ENCODE measurements at places on chromosomes 7 and 10.

DNA sequence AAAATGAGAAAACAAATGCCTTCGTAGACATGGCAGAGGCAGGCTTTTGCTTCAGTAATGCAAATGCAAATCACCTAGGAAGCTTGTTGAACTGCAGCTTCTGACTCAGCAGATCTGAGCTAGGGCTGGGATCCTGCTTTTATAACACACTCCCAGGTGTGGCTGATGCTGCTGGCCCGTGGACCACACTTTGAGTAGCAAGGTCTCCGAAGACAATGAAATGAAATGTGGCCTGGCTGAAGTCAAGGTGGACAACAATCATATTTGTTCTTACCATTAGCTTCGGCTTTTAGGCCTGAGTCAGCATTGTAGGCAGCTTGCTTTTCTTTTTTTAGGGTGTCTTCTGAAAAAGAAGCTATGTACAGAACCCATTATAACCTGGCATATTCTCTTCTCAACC is 26.3 kb downstream of the COL17A1 start:
- DNase-seq = no peak

DNA sequence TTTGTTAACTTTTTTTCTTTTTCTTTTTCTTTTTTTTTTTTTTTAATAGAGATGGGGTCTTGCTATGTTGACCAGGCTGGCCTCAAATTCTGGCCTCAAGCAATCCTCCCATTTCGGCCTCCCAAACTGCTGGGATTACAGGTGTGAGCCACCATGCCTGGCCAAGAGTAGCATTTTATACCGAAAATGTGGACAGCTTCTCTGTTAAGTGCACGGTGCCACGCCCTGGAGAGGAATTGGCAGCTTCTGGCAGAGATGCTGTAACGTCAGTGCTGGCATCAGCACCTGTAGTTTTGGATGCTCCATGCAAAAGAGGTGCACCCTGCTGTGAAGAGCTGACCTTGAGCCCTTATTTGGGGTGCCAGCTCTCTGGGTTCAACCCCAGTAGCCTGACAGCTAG is 18.2 kb downstream of the IL15RA start:
- DNase-seq = no peak

DNA sequence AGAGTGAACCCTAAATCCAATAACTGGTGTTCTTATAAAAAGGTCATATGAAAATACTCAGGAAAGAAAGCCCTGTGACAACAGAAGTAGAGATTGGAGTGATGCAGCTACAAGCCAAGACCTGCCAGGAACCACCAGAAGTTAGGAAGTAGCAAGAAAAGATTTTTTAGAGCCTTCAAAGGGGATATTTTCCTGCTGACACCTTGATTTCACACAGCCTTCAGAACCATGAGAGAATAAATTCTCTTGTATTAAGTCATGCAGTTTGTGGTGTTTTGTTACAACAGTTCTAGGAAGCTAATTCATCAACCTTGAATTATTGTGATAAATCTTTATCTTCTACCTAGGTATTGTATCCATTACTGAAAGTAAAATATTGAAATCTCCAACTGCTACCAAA is 81.0 kb downstream of the HYCC1 start:
- no peak for DNase-seq

DNA sequence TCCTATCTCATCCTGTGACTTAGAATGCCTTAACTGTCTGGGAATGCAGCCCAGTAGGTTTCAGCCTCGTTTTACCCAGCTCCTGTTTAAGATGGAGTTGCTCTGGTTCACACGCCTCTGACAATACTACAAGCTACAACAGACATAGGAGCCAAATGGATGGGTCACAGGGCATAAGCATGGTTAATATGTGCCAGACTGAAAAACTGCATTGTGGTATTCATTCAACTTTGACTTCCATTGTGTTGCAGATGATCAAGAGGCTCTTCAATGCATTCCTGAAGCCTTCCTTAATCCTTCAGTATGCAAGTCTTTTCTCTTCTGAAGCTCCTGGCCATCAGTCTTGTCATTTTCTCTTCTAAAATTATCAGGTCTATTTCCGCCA is 20.3 kb upstream of the RNF32 start:
- no peak for DNase-seq

DNA sequence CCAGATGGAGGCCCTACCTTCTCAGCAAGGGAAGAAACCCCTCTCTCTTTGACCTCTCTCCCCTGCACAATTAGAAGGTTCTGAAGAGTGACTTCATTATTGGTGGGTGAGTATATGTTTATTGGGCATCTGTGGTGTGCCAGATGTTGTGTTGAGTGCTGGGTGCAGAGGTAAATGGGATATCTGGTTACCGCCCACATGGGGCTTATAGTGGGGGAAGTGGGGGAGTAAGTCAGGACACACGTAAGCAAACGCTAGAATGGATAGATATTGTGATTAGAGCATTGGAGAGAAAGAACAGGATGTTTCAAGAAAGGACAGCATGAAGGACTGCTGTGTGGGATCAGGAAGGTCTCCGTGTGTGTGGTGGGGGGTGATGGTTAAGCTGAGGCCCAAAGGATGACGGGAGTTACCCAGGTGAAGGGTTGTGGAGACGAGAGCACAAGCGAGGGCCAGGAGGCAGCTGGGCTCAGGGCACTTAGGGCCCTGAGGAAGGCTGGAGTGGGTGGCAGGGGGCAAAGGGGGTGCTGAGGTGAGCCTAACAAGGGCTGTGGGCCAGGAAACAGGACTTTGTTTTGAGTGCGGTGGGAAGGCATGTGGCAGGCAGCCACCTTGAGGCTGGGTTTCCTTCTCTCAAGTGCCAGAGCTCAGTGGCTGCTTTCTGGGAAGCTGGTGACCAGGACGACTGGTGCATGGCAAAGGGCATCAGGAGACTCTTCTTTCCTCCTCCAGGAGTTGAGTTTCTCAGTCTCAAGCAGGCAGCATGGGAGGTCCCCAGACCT is 299.9 kb downstream of the RPS24 start:
- DNase-seq = no peak

DNA sequence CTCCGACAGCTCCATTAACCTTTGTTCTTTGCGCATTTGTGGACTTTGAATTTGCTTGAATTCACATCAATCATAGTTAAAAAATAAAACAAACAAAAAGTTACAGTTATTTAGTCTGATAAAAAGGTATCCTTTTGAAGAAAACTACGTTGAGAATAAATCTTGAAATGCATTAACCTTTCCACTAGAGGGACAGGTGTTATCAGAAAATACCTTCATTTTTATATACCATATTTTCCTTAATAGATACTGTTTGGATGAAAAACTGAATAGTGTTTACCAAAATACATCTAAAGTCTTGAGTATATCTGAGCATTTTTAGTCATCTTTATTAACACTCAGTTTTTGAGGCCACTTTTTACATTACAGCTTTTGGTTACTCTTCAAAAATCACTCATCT is 371.9 kb downstream of the ZWINT start:
- no peak for DNase-seq

- DNase-seq = no peak
Measured at GRCh38 chr7:142595816-142596516, 153.3 kb upstream of the PRSS1 start.

- DNase-seq = peak; percentile 39
Measured at GRCh38 chr7:19016140-19016539, 101.3 kb downstream of the TWIST1 start.

DNA sequence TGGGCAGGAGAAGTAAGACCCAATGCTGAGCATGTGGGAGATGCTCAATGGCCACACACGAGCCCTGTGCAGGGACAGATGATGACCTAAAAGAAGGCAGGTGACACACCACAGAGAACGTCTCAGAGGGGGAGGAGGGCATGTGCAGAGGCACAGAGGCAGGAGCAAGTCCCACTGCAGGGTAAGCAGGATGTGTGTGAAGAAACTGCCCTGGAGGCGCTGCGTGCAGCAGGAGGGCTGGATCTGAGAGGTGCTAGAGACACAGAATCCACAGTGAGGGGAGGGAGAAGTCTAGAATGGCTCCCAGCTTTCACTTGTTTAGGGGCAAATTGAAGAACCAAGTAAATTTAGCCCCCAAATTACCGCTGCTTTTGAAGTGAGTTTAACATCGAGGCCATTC is 14.9 kb downstream of the DYDC2 start:
- DNase-seq = no peak
